GM12878 (cell line): ENCODE measurements at places on chromosomes 1 and 21. TPM values are rescaled to one million over a fixed set of nuclear protein-coding genes. Genes with fewer than 3 reads are reported as not detected.

The CAMK1G gene
- total RNA-seq: not detected in 2 replicates

The SELP gene
- not detected in 2 replicates for total RNA-seq

The HES3 gene
- total RNA-seq: not detected in 2 replicates

The CTSE gene
- 0.26 TPM in 1 of 2 replicates, not detected in the other for total RNA-seq

DNA sequence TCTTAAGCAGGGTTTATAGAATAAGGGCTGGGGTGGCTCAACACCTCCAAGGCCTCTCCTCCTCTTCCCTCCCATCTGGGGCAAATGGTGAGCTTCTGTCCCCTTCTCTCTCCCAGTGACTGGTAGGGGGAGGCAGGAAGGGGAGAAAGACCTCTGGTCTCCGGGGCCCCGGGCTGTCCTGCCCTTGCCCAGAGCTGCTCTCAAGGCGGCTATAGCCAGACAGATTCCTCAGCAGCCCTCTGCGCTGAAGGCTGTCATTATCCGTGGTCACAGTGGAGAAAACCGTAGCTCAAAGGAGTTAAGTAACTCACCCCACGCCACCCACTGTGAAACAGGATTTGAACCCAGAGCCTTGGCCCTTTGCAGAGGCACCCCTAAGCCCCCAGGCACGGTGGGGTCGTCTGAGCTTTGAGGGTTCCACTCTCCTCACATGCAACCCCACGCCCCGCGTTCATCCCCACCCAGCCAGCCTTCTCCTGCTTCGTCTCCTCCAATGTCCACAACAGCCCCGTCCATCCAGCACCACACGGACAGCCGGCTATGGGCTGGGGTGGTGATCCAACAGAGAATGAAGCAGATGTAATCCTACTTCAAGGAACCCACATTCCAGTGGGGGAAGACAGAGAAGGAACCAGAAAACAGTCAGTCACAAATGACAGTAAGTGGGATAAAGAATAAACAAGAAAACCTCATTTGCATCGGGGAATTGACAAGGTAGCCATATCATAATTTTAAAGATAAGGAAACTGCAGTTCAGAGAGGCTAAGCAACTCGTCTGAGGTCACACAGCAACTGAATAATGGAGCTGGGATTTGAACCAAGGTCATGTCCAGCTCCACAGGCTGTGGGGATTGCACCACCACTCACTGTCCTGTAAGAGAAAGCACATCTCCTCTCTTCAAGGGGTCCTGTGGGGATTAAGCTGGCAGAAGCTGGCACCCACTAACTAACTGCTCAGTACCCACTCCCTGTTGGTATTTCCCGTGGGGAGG lies 31.8 kb downstream of the DHRS3 start:
- no peaks in the 10 kb centered on the region for H3K4me1 ChIP-seq
- H3K4me3 ChIP-seq: no peak overlapping the region
- H3K27ac ChIP-seq: no peak overlapping the region

DNA sequence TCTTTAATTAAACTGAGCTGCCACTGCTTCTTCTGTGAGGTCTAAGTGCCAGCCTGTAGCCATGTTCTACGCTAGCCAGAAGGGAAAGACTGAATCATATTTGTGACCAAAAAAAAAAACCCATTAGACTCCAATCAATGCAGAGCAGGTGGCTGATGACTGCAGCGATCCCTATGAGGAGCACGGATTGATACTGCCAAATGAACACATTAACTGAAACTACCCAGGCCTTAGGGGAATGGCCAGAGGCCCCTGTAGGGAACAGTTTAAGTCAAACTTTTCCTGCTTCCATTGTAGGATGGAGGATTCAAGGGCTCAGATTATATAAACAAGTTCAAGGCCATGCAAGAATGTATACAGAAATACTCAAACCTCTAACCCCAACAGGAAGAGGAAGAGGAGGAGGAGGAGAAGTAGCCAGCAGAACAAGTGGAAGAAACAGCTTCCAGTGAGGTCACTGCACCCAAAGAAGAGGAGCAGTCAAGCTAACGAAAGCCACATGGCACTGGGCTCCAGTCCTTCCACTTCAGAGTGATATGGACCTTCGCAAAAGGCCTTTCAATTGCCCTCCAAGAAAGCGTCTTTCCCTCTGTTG lies 328.3 kb downstream of the SMYD3 start:
- no peak for DNase-seq
- H3K36me3 ChIP-seq: no peaks in the 10 kb centered on the region
- H3K4me3 ChIP-seq: no peak overlapping the region
- no peaks in the 10 kb centered on the region for H3K27me3 ChIP-seq
- no peak overlapping the region for H3K27ac ChIP-seq

GRCh38 chr1:179996099-179996498 lies 41.5 kb downstream of the CEP350 start:
- no peak overlapping the region for H3K27ac ChIP-seq
- DNase-seq: no peak
- no peaks in the 10 kb centered on the region for H3K27me3 ChIP-seq
- peaks cover 17% of the 10 kb centered on the region for H3K4me1 ChIP-seq
- no peak overlapping the region for H3K4me3 ChIP-seq

DNA sequence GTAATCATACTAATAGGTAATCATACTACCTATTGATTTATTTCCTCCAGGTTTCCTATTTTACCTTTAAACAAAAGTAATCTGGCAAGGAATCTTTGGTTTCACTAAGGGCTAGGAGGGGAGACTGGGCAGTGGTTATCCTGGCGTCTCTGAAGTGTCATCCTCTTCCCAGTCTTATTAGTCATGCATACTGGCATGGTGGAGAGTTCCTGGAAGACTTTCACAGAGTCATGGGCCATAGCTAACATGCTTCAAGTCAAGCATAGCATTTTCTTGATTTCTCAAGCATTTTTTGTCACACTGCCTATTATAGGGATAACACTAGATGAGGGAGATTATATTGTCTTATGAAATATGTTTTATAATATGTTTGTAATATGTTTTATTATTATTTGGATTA lies 64.0 kb upstream of the ASB17 start:
- DNase-seq: no peak
- H3K36me3 ChIP-seq: no peaks in the 10 kb centered on the region
- no peak overlapping the region for H3K27ac ChIP-seq
- no peak overlapping the region for H3K4me3 ChIP-seq
- H3K27me3 ChIP-seq: no peaks in the 10 kb centered on the region
- no peaks in the 10 kb centered on the region for H3K4me1 ChIP-seq

DNA sequence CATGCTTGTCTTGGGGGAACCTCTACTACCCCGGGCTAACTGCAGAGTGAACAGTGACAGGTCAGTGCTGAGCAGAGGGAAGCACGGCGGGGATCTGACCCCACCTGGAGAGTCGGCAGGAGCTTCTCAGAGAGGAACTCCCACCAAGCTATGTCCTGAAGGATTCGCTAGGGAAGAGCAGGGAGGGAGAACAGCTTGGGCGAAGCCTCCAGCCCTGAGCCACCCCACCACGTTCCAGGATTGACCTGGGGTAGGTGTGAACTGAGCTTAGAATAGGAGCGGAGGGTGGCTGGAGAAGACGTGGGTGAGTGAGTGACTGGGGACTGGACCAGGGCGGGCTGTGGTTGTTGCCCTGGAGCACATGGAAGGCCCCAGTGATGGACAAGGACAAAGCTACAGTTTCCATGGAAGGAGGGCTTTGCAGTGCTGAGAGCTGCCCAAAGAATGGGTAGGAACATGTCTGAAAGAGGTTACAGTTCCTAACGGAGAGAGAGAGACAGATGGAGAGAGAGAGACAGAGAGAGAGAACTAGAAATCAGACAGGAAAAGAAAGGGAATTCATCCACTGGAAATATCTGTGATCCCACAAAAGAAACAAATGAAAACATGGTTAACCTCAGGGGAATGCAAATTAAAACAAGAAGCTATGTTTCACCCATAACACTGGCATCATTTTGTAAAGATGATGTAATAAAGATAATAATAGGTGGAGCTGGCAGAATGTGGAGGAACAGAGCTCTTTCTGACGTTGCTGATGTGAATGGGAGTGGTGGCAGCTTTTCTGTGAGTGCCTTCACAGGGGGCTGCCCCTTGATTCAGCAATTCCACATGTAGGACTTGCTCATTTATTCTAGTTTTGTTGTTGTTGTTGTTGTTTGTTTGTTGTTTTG lies 17.2 kb downstream of the BSND start:
- no peaks in the 10 kb centered on the region for H3K36me3 ChIP-seq
- H3K4me1 ChIP-seq: no peaks in the 10 kb centered on the region
- H3K27me3 ChIP-seq: peaks cover 4% of the 10 kb centered on the region; the same call in 1 of the 2 replicates
- no peak for DNase-seq
- H3K27ac ChIP-seq: no peak overlapping the region
- H3K4me3 ChIP-seq: no peak overlapping the region

- no peaks in the 10 kb centered on the region; the same call in 1 of the 2 replicates for H3K27me3 ChIP-seq
- H3K4me1 ChIP-seq: peaks cover 14% of the 10 kb centered on the region
- H3K36me3 ChIP-seq: no peaks in the 10 kb centered on the region
- no peak overlapping the region for H3K4me3 ChIP-seq
These were observed 24.3 kb downstream of the KIAA1614 start for GRCh38 chr1:180937012-180937372.

DNA sequence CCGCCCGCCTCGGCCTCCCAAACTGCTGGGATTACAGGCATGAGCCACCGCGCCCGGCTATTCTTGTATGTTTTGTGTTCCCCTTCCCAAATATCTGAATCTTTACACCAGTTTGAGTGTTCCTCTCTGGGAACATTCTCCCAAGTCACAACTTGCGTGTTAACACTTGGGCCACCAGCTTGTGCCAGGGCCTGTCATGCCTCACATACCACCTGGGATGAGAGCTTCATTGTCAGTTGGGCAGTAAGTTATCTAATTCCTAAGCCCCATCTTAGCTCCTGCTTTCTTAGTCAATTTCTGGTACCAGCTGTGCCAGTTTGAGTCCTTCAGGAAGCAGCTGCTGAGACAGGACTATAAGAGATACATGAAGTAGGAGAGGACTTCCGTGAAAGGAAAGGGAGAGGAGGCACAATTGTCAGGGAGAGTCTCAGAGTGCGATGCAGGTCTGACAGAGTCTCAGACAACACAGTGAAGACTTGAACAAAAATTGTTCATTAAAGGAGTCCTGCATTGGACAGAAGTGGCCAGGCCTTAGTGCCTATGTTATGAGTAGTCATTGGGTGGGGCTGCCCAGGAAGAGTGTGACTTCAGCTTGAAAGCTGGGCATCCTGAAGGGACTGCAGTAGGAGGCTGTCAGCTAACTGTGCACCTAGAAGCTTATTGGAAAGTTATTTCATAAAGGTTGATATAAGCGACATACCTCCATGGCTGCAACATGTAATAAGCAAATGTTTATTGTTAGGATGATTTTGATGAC lies 17.3 kb downstream of the ZFYVE9 start:
- H3K27me3 ChIP-seq: no peaks in the 10 kb centered on the region
- H3K4me3 ChIP-seq: no peak overlapping the region
- H3K27ac ChIP-seq: no peak overlapping the region
- DNase-seq: no peak
- H3K36me3 ChIP-seq: no peaks in the 10 kb centered on the region

DNA sequence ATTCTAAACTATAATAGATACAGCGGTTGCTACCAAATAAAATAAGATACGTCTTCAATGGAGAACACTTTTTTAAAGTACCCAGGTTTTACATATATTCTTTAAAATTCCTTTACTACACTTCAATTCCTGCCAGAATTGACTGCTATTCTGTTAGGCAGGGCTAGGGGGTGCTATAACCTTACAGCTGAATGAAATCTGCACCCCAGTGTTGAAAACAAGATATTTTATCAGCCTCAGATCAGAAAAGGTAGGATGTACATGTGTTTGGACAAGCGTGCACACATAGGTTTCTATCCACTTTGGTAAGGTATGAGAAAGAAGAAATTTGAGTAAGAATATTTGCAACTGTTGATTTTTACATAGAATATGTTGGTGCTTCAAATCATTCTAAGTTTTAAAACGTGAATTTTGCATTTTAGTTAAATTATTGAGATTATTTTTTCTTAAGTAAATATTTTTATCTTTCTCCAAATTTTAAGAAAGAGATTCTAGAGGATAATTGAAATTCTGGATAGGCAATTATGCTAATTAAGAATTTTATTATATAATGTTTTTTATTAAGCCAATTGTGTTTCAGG lies 490.8 kb upstream of the ADGRL4 start:
- H3K27ac ChIP-seq: no peak overlapping the region
- no peak for DNase-seq
- no peaks in the 10 kb centered on the region for H3K4me1 ChIP-seq
- no peaks in the 10 kb centered on the region for H3K36me3 ChIP-seq

DNA sequence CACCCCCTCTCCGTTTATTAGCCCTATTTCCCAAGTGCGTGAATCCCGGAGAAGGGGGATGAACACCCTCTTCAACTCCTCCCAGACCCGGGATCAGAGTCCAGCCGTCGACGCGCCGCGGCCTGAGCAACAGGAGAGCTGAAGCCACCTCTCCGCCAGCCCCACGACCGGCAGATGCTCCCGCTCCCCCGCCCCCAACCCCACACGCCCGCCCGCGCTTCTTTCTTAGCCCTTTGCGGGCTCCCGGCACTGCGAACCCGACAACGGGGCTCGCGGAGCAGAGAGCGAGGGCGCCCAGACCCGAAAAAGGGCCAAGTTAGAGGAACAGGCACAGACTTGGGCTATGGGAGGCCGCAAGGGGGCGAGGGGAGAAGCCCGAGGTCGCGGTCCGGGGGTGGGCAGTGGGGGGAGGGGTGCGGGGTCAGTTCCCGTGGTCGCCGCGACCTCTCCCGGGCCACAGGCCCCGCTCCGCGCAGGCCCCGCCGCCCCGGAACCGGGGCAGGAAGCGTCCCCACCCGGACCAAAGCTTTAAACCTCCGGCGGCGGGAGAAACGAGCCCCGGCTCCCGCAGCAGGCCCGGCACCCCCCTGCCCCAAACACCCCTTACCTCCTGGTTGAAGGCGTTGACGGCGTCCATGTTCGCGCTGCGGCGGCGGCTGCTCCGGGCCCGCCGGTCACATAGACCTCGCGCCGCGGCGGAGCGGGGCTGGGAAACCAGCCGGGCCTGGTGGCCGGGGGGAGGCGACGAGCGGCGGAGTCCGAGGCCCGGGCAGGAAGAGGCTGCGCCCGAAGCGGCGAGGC lies 662 bp downstream of the SCAF4 start:
- peak overlapping the region; percentile 77 for H3K27ac ChIP-seq
- no peaks in the 10 kb centered on the region for H3K27me3 ChIP-seq
- peak overlapping the region; percentile 94 for H3K4me3 ChIP-seq
- peaks cover 24% of the 10 kb centered on the region for H3K4me1 ChIP-seq

DNA sequence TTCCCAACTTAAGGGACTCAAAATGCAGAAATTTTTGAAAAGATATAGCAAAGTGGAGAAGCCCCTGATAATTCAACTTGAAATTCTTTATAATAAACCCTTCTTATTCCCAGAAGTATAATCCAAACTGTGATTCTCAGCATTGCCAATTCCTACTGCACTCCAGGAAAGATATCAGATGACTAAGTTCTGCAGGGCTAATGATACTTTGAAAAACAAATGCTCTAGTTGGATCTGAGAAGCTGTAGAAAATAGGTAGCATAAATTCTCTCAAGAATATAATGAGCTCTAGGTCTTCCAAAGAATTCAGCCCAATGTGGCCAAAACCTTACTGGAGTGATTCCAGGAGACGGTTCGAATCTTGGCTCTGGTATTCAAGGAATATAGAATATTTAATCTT lies 294.0 kb upstream of the PTBP2 start:
- H3K4me1 ChIP-seq: no peaks in the 10 kb centered on the region
- no peak overlapping the region for H3K27ac ChIP-seq
- H3K4me3 ChIP-seq: no peak overlapping the region
- H3K36me3 ChIP-seq: no peaks in the 10 kb centered on the region

GRCh38 chr1:21913763-21914162 lies 23.3 kb downstream of the HSPG2 start:
- peaks cover 12% of the 10 kb centered on the region for H3K4me1 ChIP-seq
- no peaks in the 10 kb centered on the region for H3K27me3 ChIP-seq
- H3K4me3 ChIP-seq: no peak overlapping the region
- no peaks in the 10 kb centered on the region for H3K36me3 ChIP-seq
